ENCODE measurements at places on chromosomes 4 and X.
A peak's percentile ranks its signal among the peaks of the same experiment; 100 is the strongest.

GRCh38 chr4:103478734-103479133, 241.1 kb downstream of the TACR3 start:
- peak; percentile 7 for DNase-seq

GRCh38 chrX:39487166-39487968, 610.4 kb downstream of the BCOR start:
- no peak for DNase-seq

DNA sequence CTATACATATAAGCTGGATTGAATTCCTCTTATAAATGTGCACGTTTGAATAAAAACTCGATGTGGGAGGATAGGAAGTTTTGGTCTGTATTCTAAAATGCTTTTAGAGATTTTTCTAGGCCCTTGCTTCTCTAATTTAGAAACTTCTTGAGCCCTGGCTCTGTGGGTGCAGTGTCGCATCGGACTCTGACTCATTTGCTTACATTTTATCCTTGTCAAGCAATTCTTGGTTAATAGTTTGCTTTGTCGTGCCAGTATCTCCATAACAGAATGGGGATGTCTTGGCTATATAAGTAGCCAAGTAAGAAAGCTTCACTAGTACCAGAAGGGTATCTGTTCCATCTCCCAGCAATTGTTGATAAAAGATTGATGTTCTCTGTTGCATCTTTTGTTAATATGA, 10.7 kb downstream of the SGMS2 start:
- DNase-seq: no peak

DNA sequence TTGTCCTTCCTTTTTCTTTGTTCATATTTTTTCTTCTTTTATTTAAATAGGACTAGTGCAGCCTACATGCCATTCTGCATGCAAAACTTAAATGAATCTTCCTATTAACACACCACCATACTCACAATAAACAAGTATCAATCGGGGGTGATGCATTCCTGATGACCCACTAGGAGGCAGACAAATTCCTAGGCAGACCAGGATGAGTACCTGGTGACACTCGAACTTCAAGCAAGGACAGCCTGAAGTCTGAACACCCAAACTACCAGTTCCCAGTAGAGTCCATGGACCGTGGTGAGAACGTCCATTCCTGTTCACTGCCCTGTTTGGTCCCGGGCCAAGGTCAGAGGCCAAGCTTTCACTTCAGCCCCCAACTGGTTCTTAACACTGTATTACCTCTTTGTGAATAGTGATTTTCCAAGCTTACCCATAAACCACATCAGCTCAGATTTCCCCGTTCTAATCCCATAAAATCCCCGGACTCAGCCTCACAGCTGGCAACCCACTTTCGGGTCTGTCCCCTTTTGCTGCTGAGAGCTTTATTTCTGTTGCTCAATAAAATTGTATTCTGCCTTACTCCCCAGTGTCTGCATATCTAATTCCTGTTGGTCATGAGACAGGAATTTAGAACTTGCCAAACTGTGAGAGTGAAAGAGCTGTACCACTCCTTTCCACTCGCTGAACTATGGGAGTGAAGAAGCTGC, 1286.6 kb downstream of the FSTL5 start:
- peak; percentile 87 for DNase-seq

GRCh38 chr4:145260091-145260490, 79.7 kb upstream of the OTUD4 start:
- DNase-seq: no peak

GRCh38 chr4:10173037-10173753, 56.6 kb upstream of the WDR1 start:
- peak; percentile 14 for DNase-seq

DNA sequence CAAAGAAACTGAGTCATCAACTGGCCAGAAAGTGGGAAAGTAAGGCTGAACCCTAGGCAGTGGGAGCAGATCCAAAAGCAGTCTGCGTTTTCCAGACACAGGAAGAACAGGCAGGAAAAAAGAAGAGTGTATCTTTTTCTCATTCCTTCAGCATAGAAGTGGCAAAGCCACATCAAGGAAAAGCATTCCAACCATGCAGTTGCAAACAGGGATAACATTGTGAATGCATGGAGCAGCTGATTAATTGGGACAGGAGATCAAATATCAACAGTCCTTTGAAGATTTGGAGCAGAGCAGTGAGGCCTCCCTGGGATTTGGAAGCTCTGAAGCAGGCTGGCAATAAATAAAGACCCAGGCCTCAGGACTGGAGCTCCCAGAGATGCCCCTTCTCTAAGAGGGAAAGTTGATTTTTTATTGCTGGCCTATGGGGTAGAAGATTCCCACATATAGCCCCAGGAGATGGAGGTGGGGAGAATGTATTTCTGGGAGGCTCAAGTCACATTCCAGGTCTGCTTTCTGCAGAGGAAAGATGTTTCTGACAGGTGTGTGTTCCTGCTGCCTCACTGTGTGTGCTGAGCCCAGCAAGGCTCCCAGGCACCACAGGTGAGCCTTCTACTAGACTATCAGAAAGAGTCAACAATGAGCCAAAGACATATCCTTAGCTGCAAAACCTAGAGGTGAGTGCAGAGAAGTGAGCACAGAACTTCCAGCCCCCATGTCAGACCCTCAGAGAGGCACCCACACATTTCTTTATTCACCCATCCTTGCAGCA, 222.5 kb downstream of the RAB28 start:
- peak; percentile 22 for DNase-seq

DNA sequence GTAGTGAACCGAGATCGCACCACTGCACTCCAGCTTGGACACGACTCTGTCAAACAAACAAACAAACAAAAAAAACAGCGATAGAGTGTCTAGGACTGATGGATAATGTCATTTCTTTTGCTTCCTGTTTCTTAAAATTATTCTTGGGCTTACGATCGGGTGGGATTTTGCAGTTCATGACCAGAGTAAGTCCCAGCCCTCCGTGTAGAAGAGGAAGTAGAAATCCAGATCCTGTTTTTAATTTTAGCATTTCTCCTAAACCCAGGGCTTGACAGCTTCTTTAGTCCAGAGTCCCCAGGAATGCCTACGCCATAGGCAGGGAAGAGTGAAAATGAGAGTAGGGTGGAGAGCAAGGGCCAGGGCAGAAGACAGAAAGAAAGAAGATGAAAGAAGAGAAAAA, 94.3 kb downstream of the HPRT1 start:
- no peak for DNase-seq

- no peak for DNase-seq
These were observed 20.8 kb downstream of the ABHD18 start for GRCh38 chr4:127985989-127986388.

DNA sequence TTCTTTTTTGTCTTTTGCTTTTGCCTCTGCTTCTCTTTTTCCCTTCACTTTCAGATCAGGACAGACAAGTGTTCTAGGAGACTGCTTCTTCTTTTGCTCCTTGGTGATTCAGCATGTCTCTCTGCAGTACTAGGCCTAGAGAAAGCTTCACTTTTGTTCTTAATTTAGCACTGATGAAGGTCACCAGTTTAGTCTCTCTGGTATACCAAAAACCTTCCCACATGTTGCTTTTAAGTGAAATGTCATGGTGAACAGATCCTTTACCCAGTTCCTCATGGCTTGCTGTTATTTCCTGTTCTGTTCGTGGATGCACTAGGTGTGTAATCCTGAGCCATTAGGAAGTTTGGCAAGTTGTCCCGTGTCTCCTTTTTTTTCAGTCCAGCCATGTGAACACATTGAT, 53.3 kb downstream of the NBDY start:
- no peak for DNase-seq

DNA sequence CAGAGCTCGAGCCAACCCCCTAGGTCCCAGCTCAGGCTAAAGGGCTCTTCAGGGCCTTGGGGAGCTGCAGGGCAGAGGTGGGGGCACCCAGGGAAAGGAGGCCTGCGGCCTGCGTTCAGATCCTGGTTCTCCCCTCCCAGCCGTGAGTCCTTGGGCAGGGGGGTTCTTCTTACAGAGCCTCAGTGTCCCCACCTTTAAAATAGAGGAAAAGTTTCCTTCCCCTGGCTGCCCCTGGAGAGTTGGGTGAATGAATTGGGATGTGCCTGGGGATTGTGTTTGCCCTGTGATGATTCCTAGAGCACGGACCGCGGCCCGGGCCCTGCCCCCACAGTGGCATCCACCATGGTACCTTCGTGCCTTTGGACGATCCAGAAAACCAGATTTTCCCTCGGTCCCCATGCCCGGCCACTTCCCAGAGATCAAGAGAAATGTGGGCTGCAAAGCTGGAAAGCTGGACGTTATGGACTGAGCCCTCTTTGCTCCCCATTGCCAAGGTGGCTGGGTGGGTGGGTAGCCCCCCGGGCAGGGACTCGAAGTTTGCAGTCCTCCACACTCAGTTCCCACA, 11.4 kb downstream of the HTRA3 start:
- DNase-seq: no peak

- no peak for DNase-seq
These were observed 670.1 kb upstream of the LCORL start for GRCh38 chr4:18691431-18692200.

- no peak for DNase-seq
These were observed 26.6 kb downstream of the DRD5 start for GRCh38 chr4:9808077-9808476.

- DNase-seq: no peak
These were observed 714.2 kb downstream of the RPA4 start for GRCh38 chrX:97597954-97598353.

- DNase-seq: no peak
These were observed 46.2 kb downstream of the MAPK10 start for GRCh38 chr4:86313656-86314055.

DNA sequence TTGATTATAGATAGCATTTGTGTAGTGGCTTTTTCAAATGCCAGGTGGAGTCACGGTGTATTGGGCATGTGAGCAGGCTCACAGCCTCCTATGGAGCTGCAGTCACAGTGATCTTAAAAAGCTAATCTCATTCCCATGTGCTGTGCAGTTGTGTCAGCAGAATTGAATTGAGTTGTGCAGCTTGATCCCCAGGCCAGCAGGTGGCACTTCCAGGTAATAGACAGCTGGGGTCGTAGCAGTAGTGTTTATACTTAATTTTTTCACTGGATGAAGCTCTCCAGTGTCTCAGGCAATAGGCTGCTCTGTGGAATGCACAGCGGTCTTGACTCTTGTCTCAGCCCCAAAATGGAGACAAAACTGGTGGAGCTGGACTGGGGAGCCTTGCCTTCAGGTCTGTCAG, 1028.1 kb downstream of the SH3BGRL start:
- DNase-seq: no peak
